Thoracic aorta endothelial cell (primary cell): ENCODE measurements at places on chromosomes 13 and 19. TPM values are rescaled to one million over a fixed set of nuclear protein-coding genes. Genes with fewer than 3 reads are reported as not detected.

The TMEM150B gene
- not detected in 2 replicates for total RNA-seq

The CEACAM20 gene
- total RNA-seq: not detected in 2 replicates

The FCAR gene
- total RNA-seq: not detected in 2 replicates

The SIGLEC8 gene
- total RNA-seq: not detected in 2 replicates

The CGB8 gene
- not detected in 2 replicates for total RNA-seq

The KASH5 gene
- not detected in 2 replicates for total RNA-seq
